Stimulated activated CD4-positive, alpha-beta T cell treated with anti-CD3 and anti-CD28 coated beads, TNF-alpha, amount 100 ng/mL, for 24 hours (primary cell): ENCODE measurements at places on chromosomes 1 and 21.

GRCh38 chr1:223245411-223245810 is 102.4 kb upstream of the TLR5 start:
- no peak for DNase-seq

GRCh38 chr1:36306210-36306901 is at the start of gene SH3D21:
Gene SH3D21, plus strand, starts transcription at chr1:36306368. Its CDS starts 53 bp downstream, at chr1:36306421.
- DNase-seq = peak; percentile 38

DNA sequence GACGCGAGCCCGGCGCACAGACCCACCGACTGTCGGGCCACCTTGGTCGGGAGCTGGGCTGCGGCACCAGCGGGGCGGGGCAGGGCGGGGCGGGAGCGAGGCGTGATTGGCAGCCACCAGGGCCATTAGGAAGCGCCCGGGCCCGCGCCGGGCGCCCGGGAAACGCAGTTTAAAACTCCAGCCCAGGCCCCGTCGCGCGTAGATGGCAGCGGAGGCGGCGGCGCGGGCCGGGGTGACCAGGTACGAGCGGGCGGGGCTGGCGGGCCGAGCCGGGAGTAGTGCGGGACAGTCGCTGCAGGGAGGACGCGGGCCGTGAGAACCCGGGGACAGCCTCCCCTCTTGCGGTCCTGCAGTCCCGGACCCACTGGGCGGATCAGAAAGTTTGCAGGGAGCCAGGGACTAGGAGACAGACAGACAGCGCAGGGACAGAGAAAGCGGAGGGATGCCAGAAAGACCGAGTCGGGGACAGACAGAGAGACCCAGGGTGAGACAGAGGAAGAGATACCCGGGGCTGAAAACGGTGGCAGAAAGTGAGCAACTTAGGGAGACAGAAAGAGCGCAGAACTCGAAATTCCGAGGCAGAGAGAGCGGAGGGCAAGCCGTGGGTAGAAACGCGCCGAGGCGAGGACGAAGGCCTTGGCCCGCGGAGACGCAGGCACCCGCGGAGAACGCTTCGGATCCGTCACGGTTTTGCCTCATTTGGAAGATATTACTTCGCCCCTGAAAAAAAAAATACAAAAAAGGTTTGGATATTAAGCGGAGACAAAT is at the start of gene DMBX1:
Gene DMBX1 (plus strand): TSS at position 199 of the 768 bp plus-strand sequence. CDS start 17,175 bp downstream, outside the sequence.
- no peak for DNase-seq

DNA sequence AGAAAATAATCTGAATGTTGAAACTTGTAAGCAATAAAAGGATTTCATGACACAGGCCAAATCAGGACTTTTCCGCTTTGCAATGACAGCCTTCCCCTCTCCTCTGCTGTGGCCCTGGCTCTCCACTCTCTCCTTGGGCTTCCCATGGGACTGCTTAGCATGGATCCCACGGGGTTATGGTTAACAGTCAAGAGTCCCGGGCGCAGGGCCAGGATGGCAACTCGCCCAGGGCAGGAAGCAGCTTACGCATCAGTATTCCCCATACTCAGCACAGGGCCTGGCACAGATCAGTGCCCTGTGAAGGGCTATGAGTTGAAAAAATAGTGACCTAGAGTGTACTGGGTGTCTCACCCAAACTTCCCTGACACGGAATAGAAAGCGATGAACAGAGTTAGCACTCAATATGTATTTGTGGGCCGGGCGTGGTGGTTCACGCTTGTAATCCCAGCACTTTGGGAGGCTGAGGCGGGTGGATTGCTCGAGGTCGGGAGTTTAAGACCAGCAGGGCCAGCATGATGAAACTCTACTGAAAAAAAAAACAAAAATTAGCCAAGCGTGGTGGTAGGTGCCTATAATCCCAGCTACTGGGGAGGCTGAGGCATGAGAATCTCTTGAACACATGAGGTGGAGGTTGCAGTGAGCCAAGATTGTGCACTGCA is 29.1 kb upstream of the GRHL3 start:
- no peak for DNase-seq

DNA sequence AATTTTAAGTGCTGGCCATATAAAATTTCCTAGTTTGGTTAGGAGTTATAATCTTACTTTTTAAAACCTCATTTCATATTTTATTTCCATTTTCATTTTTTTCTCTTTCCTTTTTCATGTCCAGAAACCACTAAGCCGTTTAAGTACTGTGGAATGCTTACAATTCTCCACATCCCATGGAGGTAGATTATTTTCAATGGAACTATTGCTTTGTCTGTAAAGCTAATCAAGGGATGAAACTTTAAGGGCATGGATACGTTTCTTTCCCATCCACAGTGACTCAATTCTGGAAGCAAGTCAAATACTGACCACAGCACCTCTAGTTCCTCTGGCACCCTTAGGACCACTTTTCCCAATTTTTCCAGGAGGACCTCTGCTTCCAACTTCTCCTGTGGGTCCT is 139.1 kb upstream of the ZNHIT6 start:
- DNase-seq = no peak

GRCh38 chr1:206606867-206607266 is 5.4 kb downstream of the EIF2D start:
- no peak for DNase-seq

DNA sequence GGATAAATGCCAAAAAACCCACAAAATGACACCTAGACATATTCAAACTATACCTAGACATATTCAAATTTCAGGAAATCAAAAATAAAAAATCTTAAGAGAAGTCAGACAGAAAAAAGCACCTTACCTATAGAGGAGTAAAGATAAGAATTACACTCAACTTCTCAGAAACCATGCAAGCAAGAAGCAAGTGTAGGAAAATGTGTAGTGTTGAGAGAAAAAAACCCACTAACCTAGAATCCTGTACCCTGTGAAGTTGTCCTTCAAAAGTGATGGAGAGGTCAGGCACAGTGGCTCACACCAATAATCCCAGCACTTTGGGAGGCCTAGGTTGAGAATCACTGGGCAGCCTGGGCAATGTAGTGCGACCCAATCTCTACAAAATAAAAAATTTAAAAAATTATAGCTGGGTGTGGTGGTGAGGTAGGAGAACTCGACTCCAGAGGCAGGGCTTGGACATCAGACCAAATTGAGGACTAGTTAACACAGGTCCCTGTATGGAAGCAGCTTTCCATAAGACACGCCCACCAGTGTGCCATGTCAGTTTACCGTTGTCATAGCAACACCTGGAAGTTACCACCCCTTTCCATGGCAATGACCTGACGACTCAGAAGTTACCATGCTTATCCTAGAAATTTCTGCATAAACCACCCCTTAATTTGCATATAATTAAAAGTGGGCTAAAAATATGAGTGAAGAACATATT is 20.7 kb downstream of the PDIK1L start:
- DNase-seq = no peak

- DNase-seq = no peak
Measured at GRCh38 chr1:113768916-113769600, 9.8 kb upstream of the PHTF1 start.

DNA sequence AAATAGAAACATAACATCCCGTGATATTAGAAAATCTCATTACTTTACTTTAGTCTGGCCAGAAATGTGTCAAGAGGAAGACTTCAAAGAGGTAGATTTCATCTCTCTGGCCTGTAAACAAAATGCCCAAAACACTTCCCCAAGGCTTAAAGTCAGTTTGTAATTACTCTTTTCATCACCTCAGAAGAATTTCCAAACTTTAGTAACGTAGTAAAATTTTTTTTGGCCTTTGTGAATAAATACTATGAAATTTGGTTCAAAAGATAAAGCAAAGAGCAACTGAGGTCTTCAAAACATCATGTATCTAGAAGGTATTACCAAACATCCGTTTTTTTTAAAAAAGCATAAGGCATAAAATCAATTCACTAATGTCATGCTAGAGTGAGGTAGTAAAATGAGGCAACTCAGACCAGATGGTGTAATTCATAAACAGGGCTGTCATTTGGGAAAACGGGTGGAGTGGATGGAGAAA is 51.4 kb downstream of the LEPR start:
- DNase-seq = no peak

DNA sequence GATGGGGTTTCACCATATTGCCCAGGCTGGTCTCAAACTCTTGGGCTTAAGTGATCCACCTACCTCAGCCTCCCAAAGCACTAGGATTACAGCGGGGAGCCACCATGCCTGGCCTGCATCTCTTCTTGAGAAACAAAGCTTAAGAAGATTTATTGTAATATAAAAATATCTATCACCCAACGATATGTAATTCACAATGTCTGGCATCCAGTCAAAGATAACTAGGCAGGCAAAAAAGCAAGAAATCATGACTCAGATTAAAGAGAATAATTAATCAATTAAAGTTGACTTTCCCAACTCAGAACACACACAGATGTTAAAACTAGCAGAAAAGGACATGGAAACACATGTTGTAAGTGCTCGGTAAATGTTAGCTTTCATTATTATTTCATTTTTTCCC is 26.5 kb upstream of the POU2F1 start:
- no peak for DNase-seq

- no peak for DNase-seq
Measured at GRCh38 chr1:21520899-21521716, 11.9 kb downstream of the ALPL start.

GRCh38 chr1:110285316-110285715 is 53.9 kb upstream of the RBM15 start:
- DNase-seq = no peak

DNA sequence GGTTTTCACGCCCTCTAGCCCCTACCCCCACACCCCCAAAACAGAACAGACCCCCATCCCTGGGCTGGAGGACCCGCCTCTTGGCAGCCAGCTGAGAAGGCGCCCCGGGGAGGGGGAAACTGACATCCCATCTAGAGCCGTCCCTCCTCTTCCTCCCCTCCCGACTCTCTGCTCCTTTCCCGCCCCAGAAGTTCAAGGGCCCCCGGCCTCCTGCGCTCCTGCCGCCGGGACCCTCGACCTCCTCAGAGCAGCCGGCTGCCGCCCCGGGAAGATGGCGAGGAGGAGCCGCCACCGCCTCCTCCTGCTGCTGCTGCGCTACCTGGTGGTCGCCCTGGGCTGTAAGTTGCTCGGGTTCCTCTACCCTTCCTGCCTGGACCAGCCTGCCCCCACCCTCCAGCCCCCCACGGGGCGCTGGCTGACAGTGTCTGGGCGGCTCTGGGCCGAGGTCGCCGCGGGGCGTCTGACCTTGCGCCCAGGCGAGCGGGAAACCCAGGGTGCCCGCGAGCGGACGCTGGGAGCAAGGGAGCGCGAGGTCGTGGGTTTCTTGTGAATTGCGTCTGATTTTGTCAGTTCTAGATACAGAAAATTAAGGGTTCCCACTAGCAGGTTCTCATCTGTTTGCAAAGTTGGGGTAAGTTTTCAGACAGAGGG is 618 bp downstream of the JAM2 start:
- peak; percentile 35 for DNase-seq

- no peak for DNase-seq
Measured at GRCh38 chr1:105243411-105243810, 1493.7 kb downstream of the AMY1C start.

DNA sequence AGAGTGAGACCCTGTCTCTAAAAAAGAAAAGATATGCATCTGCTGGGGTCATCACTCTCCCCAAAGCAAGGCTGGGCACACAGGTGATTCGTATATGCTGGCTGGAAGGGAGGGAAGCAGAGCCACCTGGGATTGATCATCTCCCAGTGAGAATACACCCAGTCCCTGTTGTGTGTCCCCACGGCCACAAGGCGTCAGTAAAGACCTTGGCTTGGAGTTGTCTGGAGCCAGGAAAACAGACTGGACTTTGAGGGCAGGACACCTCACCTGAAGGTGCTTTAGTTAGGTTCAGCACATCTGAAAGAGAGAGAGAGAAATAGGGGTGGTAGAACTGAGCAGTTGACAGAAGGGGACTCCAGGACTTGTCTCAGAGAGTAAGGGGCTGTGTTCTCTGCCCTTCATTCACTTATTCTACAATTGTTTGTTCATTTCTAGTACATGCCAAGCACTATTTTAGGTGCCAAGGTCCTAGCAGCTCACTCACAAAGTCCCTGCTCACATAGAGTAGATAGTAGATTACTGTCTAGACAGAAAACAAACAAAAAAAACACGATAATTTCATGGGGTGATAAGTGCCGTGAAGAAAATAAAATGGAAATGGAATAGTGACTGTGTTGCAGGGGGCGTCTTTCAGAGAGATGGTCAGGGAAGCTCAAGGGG is 13.5 kb downstream of the CITED4 start:
- no peak for DNase-seq

DNA sequence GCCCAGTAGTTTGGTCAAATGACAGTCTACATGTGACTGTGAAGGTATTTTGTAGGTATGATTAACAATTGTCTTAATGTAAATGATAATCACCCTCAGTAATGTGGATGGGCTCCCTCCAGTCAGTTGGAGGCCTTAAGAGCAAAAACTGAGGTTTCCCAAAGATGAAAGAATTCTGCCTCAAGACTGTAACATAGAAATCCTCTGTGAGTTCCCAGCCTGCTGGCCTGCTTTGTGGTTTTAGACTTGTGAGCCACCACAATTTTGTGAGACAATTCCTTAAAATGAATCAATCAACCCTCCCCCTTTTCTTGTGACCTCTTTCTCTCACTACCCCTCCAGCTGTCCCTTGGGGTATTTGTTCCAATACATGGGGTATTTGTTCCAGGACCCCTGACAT is 226.4 kb upstream of the DPYD start:
- no peak for DNase-seq

DNA sequence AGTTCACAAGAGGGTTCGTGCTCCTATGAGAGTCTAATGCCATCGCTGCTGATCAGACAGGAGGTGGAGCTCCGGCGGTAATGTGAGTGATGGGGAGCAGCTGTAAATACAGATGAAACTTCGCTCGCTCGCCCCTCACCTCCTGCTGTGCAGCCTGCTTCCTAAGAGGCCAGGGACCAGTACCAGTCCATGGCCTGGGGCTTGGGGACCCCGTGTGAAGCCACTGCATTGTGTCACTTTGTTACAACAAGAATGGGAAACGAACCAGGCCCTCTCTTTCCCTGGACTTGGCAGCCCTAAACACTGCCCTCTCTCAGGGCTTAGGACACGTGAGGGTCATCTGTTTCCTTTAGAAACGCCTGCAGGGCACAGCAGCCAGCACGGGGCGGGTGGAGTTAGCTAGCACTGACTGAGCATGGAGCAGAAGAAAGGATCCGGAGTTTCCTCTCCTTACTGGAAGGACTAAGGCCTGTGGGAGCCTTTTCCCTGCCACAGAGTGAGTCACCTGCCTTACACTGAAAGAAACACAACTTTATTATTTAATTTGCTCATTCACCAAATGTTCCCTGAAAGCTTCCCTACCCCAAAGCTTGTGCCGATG is 185.2 kb upstream of the TMEM51 start:
- DNase-seq = no peak

DNA sequence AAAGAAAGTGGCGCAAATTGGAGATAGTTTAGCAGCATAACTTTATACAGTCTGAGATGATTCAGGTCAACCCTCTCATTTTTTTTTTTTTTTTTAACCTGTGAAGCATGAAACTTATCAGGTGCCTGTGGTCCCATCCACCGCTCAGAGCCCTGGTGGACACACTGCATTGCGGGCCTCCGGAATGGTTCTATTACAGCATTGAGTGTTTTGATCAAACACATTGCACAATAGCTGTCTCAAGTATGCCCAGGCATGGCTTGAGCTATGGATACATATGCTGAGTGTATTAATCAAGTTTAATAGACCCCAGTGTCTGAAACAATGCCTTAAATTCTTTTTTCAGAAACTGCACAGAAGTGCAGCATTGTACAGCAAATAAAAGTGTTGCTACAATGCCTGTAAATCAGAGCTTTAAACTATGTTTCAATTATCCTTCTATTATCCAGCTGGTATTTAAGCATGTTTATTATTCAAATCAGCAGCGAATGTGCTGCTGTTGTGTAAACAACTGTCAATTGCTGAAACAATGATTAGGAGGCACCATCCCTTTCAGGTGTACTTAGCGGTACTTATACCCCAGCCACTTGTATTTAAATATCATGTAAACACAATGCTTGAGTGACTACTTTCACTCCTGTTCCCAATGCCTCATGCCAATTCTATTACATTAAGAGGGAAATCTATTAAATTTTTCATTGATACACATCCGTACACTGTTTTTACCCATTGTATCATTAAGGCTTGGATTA is 456.6 kb downstream of the RPS6KC1 start:
- DNase-seq = no peak
